Activated naive CD8-positive, alpha-beta T cell treated with anti-CD3 and anti-CD28 coated beads, Interleukin-2, amount 50 U/mL, for 24 hours (primary cell): ENCODE measurements at places on chromosomes 1 and 21.

DNA sequence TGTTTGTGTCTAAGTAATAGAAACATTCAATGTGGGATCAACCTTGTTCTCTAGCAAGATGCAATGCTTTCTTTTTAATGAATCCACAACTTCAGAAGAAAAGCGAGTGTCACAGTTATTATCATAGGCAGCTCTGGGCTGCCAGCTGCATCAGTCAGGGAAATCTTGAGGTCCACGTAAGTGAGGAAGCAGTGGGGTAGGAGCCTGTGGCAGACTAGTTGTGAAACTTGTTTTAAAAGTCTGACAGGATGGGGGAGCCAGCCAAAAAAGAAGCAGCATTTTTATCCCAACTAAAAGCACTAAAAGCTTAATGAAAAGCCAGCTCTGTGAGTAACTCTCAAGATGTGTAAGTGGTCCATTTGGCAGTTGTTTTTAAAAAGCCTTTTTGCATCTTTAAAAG is 113.1 kb downstream of the ZNF326 start:
- no peak for DNase-seq

DNA sequence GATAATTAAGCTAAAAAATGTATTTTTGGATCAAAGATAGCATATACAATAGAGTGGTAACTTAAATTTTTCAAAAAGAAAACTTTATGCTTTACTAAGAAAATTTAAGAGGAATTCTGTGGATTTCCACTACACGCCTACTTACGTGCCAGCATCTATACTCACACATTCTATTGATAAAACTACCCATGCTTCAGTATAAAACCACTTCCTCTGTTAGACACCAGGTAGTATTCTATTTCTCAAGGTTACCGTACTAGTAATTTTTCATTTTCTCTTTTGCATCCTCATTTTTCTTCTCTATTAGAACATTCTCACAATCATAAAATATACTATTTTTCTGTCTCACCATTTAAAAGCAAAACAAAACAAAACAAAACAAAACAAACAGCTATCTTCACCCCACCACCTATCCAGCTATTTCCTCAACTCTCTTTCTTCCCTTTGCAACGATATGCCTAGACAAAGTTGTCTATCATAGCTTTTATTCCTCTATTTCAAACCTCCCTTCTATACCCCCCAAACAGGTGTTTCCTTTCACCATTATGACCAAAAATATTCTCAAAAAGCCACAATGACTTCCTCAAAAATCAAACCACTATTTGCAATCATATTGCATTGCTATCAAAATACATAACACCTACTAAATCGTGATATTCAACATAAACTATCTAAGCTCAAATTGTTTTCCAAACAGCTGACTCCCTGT is 1652.0 kb downstream of the MRPL39 start:
- DNase-seq, result no peak

- DNase-seq, result no peak
Measured at GRCh38 chr1:19577036-19577435, 67.1 kb upstream of the NBL1 start.

- DNase-seq, result no peak
Measured at GRCh38 chr1:51314974-51315373, 15.4 kb downstream of the TTC39A start.

DNA sequence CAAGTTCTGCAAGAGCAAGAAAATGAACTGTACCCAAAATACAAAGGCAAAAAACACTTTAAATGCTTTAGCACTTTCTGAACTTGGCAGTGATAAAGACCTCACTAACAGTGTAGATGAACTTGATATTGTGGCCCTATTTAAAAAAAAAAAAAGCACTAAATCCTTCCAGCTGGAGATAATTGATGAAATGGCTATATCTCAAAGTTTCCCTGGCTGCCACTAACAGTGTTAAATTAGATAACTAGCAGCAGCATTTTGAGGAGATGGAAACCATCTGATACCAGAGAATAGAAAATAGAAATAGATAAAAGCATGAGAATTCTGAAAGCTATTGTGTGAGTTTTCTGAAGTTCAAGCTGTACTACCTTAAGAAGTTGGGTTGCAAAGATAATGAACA is 317.2 kb downstream of the RWDD3 start:
- DNase-seq, result no peak

DNA sequence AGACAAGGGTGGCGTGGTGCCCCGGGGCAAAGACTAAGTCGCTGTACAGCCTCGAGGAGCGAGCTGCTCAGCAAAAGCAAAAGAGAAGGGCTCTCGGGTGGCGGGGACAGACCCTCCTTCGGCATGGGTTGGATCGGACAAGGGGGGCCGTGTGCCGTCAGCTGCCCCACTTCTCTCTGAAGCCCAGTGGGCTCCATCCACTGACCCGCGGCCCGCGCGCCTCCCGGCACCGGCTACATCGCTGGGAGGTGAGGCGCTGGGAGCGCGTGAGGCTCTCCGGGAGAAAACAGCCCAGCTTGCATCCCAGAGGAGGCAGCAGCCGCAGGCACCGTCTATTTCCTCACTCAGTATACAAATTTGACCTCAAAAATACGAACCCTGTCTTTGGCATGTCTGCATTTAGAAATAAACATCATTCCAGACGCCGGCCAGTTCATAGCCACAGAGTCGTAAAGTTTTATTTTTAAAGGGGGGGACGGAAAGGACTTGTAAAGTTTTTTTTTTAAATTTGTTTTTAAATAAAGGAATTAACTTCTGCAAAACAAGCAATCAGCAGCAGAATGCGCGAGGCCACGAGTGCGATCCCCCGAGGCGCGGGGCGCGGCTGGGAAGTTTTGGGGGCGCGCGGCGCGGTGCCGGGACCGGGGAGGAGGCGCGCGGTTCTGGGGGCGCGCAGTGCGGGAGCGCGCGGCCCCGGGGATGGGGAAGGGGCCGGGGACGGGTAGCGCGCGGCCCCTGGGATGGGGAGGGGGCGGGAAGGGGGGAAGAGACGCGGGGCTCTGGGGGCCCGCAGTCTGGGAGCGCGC is 689 bp upstream of the GPR137B start:
- peak; percentile 33 for DNase-seq

GRCh38 chr1:43769350-43769908 is 62.1 kb downstream of the ST3GAL3 start:
- DNase-seq, result no peak

DNA sequence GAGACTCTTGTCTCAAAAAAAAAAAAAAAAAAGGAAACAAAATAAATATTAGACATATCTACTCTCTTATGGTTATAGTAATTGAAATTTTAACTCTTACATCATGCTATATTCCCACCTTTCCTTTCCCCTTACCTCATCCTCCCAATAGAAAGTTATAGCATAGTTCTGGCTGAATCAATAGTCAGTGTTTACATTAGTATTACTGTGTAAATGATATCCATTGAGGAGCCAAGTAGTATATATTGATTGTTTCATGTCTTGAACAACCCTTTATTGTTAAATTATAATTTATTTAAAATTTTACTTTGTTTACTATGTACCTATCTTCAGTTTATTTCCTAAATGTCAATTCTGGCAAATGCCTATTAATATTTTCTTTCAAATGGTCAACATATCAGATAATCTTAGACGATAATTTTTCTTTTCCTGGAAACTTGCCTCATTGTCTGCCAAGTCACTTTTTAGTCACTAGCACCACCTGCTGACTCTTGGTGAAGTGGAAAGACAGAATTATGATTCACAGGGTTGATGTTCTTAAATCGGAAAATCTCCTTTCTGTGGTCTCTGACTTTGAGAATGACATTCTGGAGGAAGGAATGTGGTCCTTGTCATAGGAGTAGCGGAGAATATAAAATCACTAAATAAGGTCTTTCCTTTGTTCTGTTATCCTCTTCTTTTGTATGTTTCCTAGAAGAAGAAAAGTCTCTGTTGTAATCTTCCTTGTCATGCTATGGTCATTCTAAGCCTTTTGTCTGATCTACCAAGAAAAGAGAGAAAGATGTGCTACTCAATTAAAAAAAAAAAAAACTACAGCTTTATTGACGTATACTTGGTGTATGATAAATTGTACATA is 8.6 kb downstream of the HJV start:
- peak; percentile 59 for DNase-seq

DNA sequence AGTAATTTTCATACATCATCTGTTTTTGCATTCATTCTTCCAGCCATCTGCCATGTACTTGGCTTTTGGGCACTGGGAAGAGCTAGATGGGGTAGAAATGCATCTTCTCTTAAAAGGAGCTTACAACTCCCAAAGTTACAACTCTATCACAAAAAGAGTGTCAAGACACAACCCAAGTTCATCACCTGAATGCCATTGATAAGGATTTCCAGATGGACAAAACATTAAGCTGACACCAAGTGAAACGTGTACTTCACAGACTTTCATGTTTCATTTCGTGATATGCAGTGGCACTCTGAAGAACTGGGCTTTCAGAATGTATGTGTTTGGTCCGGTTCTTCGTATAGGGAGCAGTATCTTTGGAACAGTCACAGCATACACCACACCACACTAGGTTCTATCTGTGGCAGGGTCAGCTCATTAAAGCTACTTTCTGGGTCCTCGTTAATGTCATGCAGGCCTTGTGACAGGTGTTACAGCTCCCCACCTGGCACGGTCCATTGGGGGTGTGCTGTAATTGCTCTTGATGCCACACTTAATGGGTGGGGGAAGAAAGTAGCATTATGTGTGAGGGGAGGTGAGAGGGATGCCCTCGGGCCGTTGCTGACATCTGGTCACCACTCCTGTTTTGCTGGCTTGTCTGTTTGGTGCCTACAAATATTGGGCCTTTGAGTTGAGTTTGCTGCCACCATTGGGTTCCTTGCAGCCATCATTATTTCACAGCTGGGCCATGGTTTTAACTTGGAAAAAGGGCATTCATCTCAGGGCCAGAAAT is 164.9 kb downstream of the NFIA start:
- DNase-seq, result no peak

DNA sequence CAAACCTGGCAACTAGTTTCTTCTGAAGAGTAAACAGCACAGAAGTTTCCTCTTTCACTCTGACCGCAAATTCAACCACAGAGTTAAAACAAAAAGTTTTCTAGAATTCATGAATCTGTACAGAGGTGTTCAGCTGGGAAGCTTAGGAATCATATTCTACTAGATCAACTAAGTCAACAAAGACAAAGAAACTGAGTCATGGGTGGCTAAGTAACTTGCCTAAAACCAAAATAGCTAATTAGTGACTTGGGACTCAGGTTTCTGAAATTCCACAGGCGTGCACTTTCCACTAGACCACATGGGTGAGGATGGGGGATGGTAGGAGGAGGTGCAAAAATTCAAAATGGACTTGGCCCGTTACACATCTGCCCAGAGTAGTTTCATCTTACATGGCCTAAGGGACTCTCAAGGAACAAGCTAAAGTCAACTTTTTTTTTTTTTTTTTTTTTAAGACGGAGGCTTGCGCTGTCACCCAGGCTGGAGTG is 25.8 kb downstream of the PTPN14 start:
- no peak for DNase-seq

DNA sequence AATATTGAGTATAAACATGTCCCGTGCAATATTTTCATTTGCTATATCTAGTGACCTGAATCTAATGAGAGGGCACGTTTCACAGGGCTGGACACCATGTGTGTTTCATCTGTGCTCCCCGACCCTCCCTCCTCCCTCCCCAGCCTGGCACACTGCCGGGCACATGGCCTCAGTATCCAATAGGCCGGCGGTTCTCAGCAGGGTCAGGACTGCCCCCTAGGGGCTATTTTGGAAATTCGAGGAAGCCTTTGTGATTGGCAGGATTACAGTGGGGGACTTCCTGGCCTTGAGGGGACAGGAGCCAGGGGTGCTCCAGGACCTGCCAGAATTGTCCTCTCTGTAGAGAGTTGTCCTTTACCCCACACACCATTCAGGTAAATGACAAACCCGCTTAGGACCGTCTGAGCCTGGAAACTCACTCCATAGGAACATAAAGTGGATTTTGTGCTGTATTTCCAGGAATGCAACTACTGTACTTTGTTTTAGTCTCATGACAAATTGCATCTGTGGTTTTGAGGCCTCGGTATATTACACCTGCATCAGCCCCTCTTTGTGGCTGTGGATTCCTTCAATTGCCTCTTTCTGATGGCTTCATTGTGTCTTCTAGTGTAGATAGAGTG is 109.5 kb upstream of the SIM2 start:
- peak; percentile 46 for DNase-seq

- no peak for DNase-seq
Measured at GRCh38 chr1:12165342-12165741, 1.4 kb upstream of the TNFRSF1B start.

DNA sequence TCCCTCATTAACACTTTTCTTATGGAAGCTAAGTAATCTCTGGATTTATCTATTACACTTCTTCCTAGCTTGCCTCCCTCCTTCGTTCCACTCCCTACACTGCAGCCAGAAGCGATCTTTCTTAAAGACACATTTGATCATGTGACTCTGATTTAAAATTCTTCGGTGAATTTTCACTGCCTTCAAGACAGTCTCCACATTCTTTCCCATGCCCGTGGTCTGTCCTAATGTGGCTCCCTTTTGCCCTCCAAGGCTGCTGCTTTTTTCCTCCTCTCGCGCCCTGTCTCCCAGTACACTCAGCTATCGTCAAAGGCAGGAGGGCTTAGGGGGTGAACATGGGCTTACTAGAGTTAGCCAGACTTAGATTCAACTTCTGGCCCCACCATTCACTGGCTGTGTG is 64.4 kb downstream of the SDCCAG8 start:
- no peak for DNase-seq

- DNase-seq, result no peak
Measured at GRCh38 chr1:228071839-228072657, 10.5 kb upstream of the ARF1 start.

DNA sequence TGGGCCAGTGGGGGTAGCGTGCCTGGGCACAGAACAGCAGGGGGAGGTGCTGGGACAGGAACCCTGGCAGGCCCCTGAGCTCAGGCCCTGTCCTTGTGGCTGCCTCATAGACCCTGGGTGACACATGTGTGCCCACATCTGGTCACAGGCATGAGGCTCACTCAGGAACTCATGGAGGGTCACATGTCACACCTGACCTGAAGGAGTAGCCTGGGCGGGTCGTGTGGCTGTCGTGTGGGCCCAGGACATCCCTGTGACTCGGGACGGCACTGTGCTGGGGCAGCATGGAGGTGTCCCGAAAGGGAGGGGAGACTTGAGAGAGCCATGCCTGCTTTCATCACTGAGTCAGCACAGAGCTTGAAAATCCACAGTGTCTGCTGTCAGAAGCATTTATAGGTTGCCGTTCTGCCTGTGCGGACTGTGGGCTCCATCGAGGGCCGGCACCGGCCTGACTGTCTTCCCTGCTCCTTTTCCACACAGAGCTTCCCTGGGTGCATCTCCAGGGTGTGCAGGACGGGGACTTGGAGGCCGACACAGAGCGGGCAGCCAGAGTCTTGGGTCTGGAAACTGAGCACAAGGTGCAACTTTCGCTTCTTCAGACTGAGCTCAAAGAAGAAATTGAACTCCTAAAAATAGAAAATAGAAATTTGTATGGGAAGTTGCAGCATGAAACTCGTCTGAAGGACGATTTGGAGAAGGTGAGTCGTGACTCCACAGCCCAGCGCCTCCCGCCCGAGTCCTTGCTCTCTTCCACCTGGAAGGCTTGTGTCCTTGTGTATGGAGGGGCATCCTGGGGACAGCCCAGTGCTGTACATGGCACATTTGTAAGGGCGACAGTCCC is 32.8 kb downstream of the PCNT start:
- DNase-seq, result no peak
